Fibroblast of skin of right biceps (primary cell): ENCODE measurements at places on chromosomes 5 and 9.

DNA sequence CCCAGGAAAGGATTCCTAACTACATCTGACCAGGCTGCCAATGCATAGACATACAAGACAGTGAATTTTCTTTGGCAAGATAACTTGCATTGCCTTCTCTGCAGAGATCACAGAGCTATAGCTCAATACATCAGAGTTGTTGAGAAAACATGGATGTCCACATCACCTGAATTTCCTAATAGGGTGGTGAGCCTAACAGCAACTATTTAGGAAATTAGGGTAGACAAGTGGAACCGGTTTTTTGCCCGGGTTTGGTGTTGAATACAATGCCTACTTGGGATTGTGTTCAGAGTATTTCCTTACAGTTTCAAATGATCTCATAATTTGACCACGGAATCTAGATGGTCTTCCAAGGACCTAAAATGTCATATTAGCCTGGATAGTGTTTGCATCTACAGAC lies 262.7 kb downstream of the KIF4B start:
- no peak for DNase-seq

- no peak for DNase-seq
Measured at GRCh38 chr5:68289498-68289897, 73.9 kb downstream of the PIK3R1 start.

- DNase-seq, result peak; percentile 76
Measured at GRCh38 chr9:83280268-83280667, 217.3 kb upstream of the RASEF start.

DNA sequence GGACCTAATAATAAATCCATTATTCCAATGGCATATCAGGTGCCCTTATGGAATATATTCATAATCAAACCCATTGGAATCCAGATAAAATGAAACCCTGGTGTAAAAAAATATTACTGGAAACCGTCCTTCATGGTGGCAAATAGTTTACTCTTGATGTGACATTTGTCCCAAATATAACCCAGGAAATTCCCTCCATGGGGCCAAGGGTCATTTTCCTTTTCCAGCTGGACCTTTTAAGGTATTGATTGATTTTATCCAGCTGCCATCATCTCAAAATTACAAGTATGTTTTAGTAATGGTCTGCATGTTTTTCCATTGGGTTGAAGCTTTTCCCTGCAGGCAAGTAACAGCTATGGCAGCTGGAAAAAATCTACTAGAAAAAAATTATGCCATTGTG lies 8.4 kb upstream of the UGT3A1 start:
- no peak for DNase-seq
